ENCODE measurements at places on chromosomes 3 and 15.
A peak's percentile ranks its signal among the peaks of the same experiment; 100 is the strongest.

DNA sequence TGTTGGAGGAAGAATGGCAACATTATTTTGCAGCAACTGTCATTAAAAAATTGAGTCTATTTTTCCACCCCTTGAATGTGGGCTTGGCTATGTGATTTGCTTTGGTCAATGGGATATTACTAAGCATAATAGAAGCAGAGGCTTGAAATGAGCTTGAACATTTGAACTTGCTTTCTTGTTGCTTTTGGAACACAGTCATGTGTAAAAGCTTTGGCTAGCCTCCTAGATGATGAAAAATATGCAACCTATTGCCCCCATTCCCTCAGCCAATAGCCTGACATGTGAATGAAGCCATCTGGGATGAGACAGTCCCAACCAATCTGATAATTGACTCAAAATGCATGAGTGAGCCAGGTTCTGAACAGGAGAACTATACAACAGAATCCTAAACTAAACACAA is 78.4 kb downstream of the PLSCR2 start:
- no peak for DNase-seq

GRCh38 chr3:160057331-160057730 is 68.7 kb downstream of the IL12A start:
- DNase-seq: no peak

DNA sequence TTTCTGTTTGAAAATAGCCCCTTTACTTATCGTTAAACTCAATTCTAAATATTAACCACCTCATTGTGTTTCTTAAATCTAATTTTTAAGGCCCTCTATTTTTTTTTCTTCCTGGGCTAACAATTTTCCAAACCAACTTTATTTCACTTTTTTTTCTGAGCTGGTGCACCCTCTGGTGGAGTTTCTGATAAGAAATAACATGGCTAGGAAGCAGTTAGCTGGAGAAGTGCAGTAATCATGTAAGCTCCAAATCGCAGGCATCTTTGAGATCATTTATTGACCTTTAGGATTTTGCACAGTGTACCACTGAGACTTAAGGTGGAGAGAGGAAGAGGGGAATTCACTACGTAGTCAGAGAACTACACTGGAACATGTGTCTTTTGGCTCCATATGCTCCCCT is 6.4 kb downstream of the TMEM207 start:
- no peak for DNase-seq

GRCh38 chr3:139203752-139204151 is 140.1 kb upstream of the MRPS22 start:
- no peak for DNase-seq

- no peak for DNase-seq
Observed at GRCh38 chr3:4448187-4448586, 18.9 kb downstream of the SUMF1 start.

- no peak for DNase-seq
Observed at GRCh38 chr15:95152741-95153140, 921.4 kb downstream of the MCTP2 start.

- peak; percentile 65 for DNase-seq
Observed at GRCh38 chr3:27431116-27431515, 53.1 kb downstream of the SLC4A7 start.

GRCh38 chr15:101038327-101039003 is 119.3 kb downstream of the LRRK1 start:
- no peak for DNase-seq

DNA sequence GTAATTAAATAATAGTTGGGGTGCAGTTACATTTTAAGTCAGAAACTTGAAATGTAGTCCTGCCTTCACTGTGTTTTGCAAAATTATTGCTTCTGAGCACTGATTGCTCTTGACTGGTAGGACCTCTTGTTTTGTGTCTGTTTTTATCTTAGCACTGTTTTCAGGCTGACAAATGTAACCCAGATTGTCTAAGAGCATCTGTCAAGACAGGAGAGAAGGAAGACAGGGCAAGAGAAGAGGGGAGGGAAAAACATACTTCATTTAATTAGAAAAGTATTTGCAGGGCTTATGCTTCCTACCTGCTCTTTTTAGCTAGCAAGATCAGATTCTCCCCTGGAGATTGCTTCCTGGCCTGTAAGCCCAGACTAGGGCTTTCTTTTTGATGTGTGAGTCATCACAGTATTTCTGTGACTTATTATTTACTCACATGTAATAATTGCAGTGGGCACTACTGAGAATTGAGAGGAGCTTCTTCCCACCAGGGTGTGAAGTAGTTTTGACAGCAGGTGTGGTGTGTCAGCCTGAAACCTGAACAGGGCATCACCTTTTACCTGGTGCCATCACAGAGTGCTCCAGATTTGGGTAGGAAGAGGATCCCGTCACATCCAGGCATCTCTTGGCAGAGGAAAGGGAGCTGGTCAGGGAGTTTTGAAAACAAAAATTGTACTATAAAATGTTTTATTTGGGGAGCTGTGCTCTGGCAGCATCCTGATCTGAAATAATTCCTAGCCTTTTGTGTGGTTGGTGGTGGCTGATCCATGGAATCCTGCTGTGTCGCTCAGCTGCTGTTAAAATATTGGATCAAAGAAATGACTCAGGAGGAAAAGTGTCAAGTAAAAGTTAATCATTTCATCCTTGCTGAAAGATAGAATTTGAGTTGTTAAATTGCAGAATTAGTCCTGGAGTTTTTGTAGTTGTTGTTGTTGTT is 98.2 kb downstream of the TMEM108 start:
- DNase-seq: no peak
